GM23338 (cell line): ENCODE measurements at places on chromosomes 1 and 21.

DNA sequence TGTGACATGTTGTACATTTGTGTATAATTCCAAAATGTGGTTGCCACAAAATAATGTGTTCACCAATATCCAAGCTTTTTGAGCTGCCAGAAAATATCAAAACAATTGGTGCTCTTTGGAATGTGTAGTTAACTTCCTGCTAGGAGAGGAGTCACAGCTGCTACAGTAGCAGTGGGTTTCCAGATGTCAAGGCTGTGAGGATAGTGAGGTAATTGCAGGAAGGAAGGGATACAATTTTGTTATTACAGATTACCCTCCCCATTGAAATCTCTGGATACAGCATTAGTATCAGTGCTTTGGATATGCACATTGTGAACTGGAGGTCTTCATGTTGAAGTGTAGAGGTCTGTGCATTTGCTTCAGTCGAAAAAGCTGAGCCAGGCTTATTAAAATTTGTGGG, 253.2 kb downstream of the PTPRC start:
- DNase-seq = peak; percentile 23

GRCh38 chr1:172971241-172971640, 79.5 kb downstream of the TNFSF18 start:
- peak; percentile 26 for DNase-seq

- peak; percentile 64 for DNase-seq
These were observed 1.7 kb downstream of the IRF2BP2 start for GRCh38 chr1:234608025-234608910.

DNA sequence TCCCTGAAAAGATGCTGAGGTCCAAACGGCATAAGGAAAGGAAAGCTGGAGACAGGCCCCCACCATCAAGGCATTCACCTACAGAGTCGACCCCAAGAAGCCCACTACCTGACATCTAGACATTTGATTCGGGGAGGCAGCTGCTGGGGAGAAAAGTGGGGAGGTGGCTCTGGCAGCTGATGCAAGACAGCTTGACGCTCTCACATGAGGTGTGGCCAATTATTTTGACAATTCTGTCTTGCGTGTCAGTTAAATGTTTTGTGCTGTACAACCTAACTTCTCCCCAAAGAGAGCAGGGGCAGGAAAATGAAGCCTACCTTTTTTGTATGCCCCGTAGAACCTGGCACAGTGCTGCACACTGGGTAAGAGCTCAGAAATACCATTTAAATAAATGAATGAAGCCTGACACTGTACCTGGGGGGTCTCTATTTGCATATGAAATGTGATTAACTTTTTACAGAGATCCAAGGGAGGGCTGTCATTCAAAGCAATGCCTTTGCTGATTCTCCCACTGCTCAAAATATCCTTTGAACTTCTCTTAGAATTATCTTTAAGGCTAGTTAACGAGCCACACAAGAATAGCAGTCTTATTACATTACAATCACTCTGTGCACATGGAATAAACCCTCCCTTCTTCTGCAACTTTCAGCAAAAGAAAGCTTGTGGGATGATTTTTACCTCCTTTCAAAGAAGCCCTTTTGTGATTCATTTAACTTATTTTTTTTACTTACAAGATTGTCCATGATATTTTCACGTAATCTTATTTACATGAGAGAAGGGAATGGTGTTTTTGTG, 163.2 kb downstream of the TNR start:
- DNase-seq = no peak

DNA sequence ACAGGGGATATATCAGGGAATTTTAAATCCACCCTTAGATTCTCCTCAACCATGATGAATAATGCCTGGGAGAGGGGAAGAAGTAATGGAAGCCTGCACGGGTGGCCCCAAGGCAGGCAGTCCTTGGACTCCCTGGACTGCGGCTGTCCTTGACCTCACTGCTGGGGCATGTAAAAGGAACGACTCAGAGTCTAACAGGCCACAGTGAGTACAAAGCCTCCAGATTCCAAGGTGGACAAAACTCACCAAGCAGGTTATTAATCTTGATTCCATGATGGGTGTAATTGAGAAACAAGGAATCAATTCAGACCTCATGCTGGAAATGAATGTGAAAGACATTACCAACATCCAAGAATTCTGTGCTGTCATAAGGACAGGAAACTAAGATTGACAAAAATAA, 13.0 kb upstream of the ARHGAP29 start:
- no peak for DNase-seq

GRCh38 chr1:16205334-16205671, 7.1 kb downstream of the ARHGEF19 start:
- no peak for DNase-seq

DNA sequence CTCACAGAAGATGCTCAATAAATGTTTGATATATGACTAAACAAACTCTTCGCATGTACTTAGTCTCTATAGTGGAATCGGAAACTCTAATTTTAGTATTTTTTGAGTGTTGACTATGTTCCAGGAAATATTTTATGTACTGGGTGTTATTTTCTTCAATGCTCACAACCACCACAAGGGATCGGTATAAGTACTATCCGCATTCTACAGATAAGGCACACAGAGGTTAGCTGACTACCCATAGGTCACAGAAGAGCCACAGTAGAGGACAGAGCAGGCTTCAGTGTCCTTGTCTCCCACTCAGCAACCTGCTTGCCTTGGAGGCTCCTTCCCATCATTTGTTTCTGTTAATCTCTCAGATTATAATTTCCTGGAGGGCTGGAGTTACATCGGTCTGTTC, 451.3 kb downstream of the OMA1 start:
- DNase-seq = peak; percentile 45
